ENCODE measurements at places on chromosomes 6 and 20.
A peak's percentile ranks its signal among the peaks of the same experiment; 100 is the strongest.

GRCh38 chr6:11853678-11854407 lies 75.2 kb upstream of the ADTRP start:
- DNase-seq: no peak

GRCh38 chr20:44683263-44684046 lies 31.7 kb upstream of the CCN5 start:
- DNase-seq: peak; percentile 15

DNA sequence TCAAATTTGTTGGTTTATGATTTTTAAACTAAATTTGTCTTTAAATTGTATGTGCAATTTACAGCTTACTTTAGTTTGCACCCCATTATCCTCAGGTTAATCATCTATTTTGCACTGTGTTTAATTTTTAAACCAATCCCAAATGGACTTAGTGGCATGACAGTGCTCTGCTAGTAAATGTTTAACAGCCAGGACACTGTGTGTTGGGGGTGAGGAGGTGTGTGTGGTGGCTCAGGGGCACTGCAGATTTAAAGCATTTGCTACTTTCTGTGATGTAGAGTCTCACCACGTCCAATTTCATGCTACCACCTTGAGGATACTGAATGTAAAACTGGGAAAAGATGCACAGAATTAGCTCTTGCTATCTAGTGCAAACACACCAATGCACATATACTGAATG lies 225.7 kb downstream of the HAO1 start:
- no peak for DNase-seq

GRCh38 chr6:39444479-39445019 lies 122.0 kb upstream of the KCNK16 start:
- DNase-seq: no peak

DNA sequence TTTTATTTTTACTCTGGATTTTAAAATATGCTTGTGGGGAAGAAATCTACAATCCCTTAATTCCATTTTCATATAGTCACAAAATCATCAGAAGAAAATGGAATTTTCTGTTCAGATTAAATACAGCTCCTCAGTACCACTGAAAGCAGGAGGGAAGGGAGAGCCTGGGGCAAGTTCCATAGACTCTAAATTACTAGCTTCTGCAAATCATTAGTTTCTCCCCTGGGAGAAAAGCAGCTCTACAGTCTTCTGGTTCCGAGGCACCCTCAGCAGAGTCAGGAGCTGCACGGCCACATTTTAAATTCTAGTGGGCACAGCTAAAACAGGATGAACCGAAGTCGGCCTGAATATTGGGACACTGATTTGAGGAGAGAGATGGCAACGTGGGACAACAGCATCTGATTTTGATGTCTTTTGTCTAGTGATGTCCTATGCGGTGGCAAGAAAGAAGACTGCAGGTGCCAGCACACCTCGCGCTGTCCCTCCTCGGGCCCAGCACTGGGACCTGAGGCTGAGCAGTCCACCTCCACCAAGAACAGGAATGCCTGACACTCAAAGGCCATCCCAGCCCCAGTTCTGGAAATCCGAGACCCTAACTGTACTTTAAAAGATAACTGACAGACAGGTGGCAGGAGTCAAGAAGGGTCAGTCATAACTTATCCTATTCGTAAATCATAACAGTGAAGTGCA lies 90.7 kb downstream of the FOXC1 start:
- DNase-seq: no peak

GRCh38 chr6:111589366-111589765 lies 16.3 kb downstream of the TRAF3IP2 start:
- no peak for DNase-seq

DNA sequence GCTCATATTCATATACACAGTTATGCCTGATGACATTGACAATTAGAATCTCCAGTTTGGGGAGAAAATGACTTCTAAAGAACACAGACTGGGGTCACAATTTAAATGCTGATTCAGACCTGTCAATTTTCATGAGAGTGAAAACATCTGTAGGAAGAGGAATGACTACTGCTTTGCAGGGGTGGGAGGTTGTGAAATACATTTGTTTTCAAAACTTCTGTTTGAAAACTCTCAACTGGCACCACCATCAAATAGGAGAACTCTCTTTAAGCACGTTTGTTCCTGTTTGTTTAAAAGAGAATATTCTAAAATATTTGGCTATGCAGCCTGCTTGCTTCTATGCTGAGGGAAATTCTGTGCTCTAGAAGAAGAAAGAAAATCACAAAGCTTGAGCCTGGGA lies 50.8 kb upstream of the ADGRF5 start:
- no peak for DNase-seq

- DNase-seq: no peak
Measured at GRCh38 chr6:137191670-137192069, 18.2 kb upstream of the IL22RA2 start.

DNA sequence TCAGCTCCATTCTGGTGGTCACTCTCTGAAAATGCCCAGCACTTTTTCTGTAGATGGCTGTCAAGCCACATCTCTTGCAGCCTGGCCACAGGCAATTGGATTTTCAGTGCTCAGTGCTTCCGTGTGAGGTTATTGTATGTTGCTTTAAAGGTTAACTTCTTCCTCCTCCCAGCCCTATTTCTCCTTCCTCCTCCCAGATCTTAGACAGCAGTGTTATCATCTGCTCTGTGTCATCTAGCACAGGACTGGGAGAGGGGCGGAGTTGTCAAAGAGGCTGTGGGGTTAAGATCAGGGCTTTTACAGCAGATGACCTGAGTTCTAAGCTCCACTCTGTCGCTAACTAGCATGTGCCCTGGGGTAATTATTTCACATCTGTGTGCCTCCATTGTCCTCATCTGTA lies 129.0 kb downstream of the PHACTR3 start:
- no peak for DNase-seq

GRCh38 chr20:63290677-63291472 lies 2.1 kb upstream of the COL20A1 start:
- peak; percentile 45 for DNase-seq

GRCh38 chr6:100173211-100173610 lies 179.2 kb upstream of the MCHR2 start:
- no peak for DNase-seq

DNA sequence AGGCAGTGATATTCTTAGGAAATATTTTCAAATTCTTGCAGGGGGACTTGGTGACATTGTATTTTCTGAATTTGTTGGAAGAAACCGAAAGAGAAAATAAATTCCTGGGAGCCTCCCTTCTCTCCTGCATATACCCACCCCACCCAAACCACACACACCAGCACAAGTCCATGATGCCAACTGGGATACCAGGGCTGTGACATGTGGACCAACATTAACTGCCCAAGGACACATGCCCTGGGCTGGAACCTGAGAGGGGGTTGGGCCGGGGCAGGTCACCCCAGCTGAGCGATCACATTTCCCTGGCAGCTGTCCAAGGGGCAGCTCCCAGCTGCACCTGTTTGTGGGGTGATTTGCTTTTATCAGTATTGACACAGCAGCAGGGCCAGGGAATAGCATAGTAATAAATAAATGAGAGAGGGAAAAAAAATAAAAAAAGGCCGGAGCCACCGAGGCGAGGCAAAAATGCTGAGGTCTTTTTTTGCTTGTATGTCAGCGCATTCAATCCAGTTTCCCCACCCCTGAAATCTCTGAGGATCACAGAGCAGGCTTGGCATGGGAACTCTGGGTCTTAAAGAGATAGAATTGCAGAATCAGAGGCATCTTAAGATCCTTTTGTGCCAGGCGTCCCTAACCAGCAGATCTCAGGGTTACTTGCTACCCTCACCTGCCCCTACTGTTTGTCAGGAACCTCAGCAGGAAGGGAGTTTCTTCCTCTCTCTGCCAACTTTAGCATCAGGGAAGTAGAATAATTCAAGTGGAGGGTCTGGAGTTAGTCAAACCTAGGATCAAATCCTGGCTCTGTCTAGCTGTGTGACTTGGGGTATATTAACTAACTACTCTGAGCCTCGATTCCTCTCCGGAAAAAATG lies 66.5 kb upstream of the PIM1 start:
- peak; percentile 3 for DNase-seq

GRCh38 chr6:95142661-95143335 lies 434.5 kb upstream of the MANEA start:
- no peak for DNase-seq

GRCh38 chr6:107602321-107603005 lies 112.5 kb downstream of the SOBP start:
- no peak for DNase-seq

- DNase-seq: no peak
Measured at GRCh38 chr6:32177183-32177787, 920 bp upstream of the RNF5 start.

- DNase-seq: no peak
Measured at GRCh38 chr6:57432919-57433684, 115.7 kb downstream of the PRIM2 start.

DNA sequence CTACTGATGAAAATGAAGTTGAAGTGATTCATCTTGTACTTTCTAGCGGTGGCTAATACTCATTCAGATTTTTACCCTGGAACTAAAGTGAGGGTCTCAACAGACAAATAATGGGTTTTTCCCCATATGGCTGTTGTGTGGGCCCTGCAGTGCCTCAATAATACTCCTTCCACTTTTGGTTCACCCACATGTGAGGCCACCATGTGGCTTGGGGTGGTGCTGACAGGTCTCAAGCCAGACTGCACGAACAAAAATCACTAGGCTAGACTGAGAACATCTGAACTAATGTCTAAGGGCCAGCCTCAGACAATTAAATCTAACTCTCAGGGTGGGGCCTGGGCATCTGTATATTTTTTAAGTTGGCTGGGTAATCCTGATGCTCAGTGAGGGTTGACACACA lies 7.9 kb upstream of the COL12A1 start:
- no peak for DNase-seq

- DNase-seq: no peak
Measured at GRCh38 chr20:46720776-46721425, 11.5 kb downstream of the SLC2A10 start.

DNA sequence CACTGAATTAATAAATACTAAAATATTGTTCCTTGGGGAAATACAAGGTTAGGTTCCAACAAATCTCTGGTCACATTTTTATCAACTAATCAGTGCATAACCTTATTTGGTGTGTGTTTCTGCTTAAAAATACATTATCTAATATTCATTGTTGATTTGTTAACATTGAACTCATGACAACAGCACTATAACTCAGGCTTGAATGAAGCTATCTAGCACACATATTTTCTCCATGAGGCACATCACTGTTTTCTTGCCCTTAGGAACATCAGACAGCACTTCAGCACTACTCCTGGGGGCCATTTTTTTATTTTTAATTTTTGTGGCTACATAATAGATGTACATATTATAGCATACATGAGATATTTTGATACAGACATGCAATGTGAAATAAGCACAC lies 277.2 kb upstream of the NT5E start:
- DNase-seq: no peak

- DNase-seq: no peak
Measured at GRCh38 chr6:24875534-24875901, 60.2 kb downstream of the RIPOR2 start.

- DNase-seq: no peak
Measured at GRCh38 chr6:3938715-3939367, 89.7 kb downstream of the FAM50B start.

DNA sequence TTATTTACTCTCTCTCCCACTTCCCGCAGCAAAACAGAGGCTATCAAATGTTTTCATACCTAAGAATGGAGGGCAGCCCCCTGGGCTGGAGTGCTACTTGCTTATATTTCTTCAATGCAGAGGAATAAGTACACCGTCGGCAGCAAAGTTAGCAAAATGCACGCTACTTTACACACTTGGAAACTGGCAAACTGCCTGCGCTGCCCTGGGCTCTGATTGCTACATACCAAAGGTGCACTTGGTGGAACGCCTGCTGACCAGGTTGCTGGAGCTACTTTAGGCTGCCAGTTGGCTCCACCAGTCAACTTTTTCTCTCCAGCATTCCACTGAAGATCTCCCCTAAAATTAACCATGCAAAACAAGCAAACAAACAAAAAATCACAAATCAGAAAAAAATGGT lies 62.4 kb downstream of the PRSS35 start:
- no peak for DNase-seq

- no peak for DNase-seq
Measured at GRCh38 chr6:81216668-81217067, 535.8 kb downstream of the TENT5A start.

- DNase-seq: peak; percentile 89
Measured at GRCh38 chr20:37527638-37528445, at the start of gene BLCAP. TSS of gene BLCAP (minus strand) at chr20:37527876. CDS start at chr20:37519174, 8,702 bp downstream.

- no peak for DNase-seq
Measured at GRCh38 chr20:24148372-24148771, 159.8 kb upstream of the GGTLC1 start.

GRCh38 chr6:121764493-121764892 lies 329.0 kb downstream of the GJA1 start:
- no peak for DNase-seq

- DNase-seq: no peak
Measured at GRCh38 chr6:138485586-138486248, 13.6 kb downstream of the NHSL1 start.

DNA sequence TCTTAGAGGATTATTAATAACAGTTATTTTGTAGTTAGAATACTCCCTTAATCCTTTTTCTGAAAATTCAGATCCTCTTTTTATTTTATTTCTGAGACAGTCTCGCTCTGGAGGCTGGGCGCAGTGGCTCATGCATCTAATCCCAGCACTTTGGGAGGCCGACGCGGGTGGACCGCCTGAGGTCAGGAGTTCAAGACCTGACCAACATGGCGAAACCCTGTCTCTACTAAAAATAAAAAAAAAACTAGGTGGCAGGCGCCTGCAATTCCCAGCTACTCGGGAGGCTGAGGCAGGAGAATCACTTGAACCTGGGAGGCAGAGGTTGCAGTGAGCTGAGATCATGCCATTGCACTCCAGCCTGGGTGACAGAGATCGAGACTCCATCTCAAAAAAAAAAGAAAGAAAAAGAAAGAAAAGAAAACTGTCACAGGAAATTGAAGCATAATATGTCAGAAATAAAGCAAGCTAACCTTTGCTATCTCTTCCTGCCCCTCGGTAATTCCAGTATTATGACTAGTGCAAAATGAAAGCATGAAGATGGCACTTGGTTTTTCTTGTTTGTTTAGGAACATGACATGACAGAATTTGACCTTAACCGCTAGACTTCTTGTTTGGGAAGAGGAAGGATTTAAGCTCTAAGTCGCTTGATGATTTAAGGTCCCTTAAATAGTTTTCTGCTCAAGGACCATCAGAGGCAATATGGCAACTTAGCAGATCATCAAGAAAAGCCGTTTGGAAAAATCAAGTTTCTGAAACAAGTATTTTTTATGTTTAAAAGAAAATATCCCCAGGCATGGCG lies 1.8 kb upstream of the RBM39 start:
- DNase-seq: no peak
